ENCODE measurements at places on chromosomes 6 and 20.

- DNase-seq: no peak
Measured at GRCh38 chr20:50517817-50518154, 7.6 kb downstream of the PTPN1 start.

- no peak for DNase-seq
Measured at GRCh38 chr20:50111120-50111828, 1.7 kb downstream of the UBE2V1 start.

DNA sequence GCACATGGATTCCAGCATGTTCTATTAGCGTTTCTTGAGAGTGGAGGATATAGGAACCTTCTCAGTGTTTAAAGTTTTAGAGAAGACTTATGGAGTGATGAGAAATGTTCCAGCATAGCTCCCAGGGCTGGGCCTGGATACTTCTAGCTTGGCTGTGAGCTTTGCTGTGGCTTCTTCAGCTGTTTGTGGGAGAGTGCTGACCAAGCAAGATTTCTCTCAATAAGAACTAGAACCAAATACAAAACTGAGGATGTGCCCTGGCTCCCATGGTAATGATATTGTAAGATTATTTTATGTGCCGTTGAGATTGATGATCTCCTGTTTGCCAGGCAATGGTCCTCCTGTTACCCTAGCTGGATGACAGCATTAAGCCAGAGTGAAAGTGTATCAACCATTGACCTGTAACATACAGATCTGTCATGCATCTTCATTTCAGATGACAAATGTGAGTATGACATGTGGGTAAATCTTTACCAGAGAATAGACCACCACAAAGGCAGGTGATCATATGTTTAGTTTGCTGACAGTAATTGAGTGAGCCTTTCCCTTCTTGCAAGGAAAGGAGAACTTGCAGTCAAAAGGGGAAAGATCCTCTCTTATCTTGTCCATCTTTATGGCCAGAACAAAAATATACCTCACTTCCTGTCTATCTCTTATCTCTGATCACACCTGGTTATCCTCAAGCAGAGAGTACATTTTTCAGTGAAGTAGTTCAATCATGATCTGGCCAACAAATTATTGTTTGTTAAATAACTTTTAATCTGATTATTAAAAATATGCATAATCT, 180.1 kb downstream of the SLC24A3 start:
- no peak for DNase-seq

GRCh38 chr6:80133020-80133419, 26.5 kb downstream of the BCKDHB start:
- DNase-seq: peak; percentile 70

DNA sequence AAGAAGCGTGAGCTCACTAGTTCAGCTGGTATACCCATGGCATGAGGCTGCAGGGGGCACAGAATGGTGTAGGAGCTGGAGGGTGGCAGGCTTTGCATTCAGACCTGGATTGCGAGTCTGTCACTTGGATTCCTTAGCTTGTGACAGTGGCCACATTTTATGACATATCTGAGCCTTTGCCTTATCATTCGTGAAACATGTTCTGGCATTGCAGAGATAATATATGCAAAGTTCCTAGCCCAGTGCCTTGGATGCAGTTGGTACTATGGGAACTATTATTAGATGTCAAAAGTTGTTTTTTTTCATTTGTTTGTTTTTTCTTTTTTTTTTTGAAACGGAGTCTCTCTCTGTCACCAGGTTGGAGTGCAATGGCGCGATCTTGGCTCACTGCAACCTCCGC, 230.7 kb upstream of the PRDM1 start:
- no peak for DNase-seq

DNA sequence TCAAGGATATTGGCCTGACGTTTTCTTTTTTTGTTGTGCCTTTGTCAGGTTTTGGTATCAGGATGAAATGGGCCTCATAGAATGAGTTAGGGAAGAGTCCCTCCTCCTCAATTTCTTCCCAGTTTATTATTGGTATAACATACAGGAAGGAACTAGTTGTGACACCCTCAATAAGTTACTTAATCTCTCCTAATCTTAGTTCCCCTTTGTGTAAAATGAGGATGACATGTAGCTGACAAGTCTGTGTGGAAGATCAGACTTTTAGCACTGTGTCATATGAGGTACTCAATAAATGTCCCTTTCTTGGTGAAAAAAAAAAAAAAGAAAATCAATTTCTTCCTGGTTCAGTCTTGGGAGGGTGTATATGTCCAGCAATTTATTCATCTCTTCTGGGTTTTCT, 155.8 kb downstream of the PDE7B start:
- no peak for DNase-seq

- DNase-seq: no peak
Measured at GRCh38 chr6:30879684-30880427, 4.5 kb upstream of the DDR1 start.

GRCh38 chr6:53682632-53683031, 17.1 kb upstream of the KLHL31 start:
- no peak for DNase-seq

GRCh38 chr6:132481189-132481588, 31.7 kb downstream of the STX7 start:
- DNase-seq: no peak

- no peak for DNase-seq
Measured at GRCh38 chr20:43011491-43011890, 178.2 kb downstream of the PTPRT start.

GRCh38 chr6:17281497-17282481, 628 bp downstream of the RBM24 start:
- peak; percentile 58 for DNase-seq

DNA sequence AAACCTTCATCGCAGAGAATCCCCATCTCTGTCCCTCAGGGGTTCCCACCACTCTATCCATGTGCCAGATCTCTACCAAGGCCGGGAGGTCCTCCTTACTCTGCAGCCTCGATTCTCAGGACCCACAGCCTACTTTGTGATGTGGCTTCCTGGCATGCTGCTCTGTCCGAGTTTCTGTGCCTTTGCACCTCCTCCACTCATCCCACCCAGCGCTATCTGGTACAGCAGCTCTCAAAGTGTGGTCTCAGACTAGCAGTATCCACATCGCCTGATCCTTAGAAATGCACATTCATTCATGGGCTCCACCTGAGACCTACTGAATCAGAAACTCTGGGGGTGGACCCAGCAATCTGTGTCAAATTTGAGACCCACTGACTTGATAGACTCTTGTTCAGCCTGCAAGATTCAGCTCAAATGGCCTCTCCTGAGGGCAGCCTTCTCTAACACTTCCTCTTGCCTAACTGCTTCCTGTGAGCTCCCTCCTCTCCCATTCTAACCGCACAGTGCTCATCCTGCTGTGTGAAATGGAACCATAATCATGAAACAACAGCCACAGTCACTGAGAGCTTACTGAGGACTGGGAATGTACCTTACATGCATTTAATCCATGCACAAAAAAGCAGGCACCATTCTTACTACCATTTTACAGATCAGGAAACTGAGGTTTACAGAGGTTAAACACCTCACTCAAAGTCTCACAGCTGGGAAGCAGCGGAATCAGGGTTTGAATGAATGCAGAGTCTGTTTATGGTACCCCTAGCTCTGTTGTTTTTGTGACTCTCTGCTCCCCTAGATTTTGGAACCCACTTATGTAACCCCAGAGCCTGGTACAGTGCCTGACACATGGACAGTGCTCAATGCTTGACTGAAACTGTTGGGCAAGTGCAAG, 69.4 kb downstream of the JPH2 start:
- DNase-seq: no peak

GRCh38 chr6:3138341-3138740, 19.0 kb downstream of the TUBB2A start:
- DNase-seq: no peak
